ENCODE measurements at places on chromosomes 2 and 18. TPM values are rescaled to one million over a fixed set of nuclear protein-coding genes. Genes with fewer than 3 reads are reported as not detected.

SP5 gene
- total RNA-seq = not detected

PTPN4 gene
- 23.1 TPM for total RNA-seq

ITPRIPL1 gene
- 1.1 TPM for total RNA-seq

SLC9A4 gene
- total RNA-seq = not detected

EPHA4 gene
- total RNA-seq = 5.6 TPM

MAP3K19 gene
- not detected for total RNA-seq

ANKRD30BL gene
- total RNA-seq = not detected

RAB6D gene
- not detected for total RNA-seq

RAB17 gene
- total RNA-seq = 0.19 TPM

GLI2 gene
- total RNA-seq = 9.8 TPM

GREB1 gene
- total RNA-seq = 0.96 TPM

HOXD12 gene
- not detected for total RNA-seq

COLEC12 gene
- 10.1 TPM for total RNA-seq

ST3GAL5 gene
- 9.4 TPM for total RNA-seq

ADAM23 gene
- 3.9 TPM for total RNA-seq

DYNC2LI1 gene
- total RNA-seq = 17.1 TPM

ASB18 gene
- not detected for total RNA-seq

ADRA2B gene
- 2.0 TPM for total RNA-seq

All from regular cardiac myocyte (primary cell).